Activated CD4-positive, CD25-positive, alpha-beta regulatory T cell treated with anti-CD3 and anti-CD28 coated beads, Interleukin-2, amount 50 U/mL, for 16 hours (primary cell): ENCODE measurements at places on chromosomes 3 and 15.

- DNase-seq: no peak
Measured at GRCh38 chr3:117080872-117081271, 371.3 kb downstream of the TUSC7 start.

GRCh38 chr15:34043391-34043790 lies 4.4 kb upstream of the AVEN start:
- no peak for DNase-seq

DNA sequence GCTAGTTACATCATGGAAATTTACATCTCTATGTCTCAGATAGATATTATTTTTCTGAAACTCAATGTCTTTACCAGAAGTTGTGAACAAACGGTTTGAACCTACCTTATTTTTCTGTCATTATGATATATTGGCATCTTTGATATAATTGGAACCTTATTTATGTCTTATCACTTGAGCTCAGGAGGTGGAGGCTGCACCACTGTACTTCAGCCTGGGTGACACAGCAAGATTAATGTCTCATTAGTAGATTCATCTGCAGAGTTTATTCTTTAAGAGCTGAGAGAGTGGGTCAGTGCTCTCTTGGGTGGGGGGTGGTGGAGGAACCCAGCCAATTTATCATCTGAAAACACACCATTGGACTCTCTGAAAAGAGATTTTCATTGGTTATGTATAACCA lies 21.4 kb downstream of the SCG3 start:
- DNase-seq: no peak

DNA sequence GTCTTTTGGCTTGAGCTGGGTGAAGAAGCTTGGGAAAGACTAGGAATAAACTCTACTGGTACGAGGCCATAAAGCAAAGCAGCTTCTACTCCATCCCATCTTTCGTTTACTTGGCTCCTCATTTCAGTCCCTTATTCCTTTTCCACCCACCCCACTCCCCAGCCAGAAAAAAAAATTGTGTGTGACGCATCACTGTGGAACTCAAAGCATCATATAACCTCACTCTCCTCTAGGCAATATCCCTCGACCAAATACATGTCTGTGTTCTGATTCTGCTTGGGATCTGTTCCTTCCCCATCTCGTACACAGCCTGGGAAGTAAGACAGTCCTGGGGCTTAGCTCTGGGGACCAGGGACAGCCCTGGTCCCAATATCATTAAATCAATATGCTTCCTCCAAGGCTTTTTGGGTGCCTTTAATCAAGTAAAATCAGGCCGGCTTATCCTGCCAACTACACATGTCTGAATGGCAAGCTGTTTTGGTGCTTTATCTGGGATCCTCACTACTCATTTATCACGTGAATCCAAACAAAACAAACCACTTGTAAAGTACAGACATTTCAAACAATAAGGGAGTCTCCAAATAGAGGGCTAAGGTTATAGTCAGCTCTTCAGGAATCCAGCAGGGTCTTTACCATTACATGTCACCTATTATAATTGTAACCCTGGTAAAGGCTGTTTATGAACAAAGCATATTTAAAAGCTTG lies 74.9 kb upstream of the ZBED2 start:
- no peak for DNase-seq

DNA sequence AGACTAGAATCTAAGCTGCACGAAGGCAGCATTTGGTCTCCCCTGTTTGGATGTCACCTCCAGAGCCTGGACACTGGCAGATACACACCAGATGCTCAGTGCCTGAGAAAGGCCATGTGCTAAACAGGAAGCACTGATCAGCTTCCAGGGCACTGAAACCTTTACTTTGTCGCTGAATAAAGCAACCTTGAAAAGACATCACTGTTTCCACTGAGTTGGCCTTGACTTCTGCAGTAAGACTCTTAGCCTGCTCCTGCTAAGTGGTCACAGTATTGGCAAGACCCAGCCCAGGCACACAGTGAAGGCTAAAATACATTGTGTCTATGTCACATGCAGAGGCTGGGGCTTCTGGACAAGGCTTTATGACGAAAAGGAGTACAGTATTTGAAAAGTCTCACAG lies 104.3 kb upstream of the ICE2 start:
- DNase-seq: no peak

DNA sequence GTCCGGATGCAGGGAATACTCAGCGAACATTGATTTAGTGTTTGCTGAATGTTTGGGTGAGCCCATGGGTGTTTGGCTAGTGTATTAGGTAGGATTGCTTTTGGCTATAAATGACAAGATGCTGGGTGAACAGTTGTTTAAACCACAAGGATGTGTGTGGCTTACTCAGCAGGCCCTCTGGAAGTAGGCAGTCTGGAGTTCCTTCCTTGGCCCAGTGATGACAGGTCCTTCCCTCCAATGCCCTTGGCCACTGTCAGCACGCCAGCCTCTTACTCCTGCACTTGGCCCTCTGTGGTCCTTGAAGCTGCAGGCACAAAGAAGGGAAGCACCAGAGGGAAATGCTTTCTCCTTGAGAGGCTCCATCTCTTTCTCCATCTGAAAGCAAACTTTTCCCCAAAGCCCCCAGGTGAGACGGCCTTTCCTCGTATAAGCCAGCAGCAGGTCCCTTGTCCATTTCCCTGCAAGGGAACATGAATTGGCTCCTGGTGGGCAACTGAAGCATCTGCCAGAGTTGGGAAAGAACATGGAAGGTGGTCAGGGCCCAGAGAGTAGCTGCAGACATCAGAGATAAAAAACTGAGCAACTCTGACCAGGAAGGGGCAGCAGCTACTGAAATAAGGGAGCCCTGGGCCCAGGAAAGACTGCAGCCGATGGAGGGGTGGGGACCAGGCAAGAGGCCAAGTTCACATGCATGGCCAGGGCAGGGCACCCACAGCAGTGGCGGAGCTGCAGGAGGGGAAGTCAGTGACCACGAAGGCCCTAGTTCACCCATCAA lies 105.0 kb downstream of the TPRA1 start:
- no peak for DNase-seq

GRCh38 chr15:80450811-80451321 lies 46.7 kb downstream of the ARNT2 start:
- no peak for DNase-seq

DNA sequence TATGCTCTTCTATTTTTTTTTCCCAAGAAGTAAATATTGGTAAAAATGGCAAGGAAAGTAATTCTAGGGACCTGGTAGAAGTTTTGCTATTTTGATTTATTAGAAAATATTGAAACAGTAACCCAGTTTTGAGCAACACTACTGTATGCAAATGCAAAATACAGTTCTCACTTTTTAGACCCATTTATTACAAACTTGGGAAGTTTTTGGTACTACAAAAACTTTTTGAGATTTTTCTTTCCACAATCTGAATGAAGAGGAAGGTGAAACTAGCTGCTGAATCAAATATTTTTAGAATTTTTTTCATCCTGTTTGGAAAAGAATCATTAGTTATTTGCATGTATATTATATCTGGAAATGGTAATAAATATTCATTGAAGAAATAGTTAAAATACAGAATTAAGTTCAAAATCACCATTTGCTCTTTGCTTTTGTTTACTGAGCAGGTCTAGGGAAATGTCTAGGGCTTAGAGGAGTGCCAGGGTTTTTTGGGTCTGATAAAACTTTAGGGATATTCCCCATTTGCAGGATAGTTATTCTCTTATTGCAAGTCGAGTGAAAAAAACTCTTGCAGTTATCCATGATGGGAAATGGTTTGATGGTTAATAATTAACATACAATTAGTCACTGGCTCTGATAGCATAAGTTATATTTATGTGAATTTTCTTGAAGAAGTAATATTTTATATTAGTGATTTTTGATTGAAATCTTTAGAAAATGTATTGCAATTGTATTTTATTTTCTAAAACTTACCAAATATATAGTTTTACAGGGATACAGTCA lies 47.0 kb downstream of the TCF12 start:
- no peak for DNase-seq

GRCh38 chr15:31145271-31145911 lies 43.9 kb upstream of the TRPM1 start:
- DNase-seq: no peak

DNA sequence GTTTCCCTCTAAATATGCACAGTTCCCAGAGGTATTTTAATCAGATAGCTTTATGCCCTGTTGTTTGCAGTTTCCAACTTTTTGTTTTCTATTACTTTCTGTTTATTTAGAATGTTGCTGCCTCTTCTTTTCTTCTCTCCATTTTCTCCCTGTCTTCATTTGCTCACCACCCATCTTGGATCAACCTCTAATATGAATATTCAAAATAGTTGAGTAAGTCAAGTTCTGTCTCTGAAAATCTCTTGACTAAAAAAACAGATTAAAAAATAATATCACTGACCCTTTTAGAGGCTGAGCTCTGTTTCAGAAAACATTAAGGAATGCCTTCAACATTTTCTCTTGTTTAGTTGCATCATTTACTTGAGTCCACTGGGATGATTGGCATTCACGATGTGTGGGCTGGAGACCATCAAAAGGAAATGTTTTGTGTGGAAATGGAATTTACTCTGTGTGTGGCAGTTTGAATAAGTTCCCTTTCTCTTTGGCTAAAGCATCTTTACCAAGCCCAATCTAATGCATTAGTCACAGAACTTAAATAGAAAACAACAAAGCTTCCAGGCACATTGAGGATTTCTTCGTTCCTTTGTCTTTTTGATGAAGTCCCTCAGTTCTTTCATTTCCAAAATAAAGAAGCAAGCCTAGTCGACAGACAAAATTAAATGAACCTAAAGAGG lies 633.9 kb upstream of the TGFBR2 start:
- DNase-seq: no peak

DNA sequence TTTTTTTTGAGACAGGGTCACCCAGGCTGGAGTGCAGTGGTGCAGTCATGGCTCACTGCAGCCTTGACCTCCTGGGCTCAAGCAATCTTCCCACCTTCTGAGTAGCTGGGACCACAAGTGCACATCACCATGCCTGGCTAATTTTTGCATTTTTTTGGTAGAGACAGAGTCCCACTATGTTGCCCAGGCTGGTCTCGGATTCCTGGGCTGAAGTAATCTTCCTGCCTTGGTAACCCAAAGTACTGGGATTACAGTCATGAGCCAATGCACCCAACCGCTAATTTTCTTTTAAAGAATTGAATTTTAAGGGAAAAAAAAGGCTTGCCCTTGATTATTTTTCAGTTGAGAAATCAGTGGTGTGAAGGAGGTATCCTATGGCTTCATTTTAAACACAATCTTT lies 334.0 kb downstream of the SOX2 start:
- DNase-seq: no peak

DNA sequence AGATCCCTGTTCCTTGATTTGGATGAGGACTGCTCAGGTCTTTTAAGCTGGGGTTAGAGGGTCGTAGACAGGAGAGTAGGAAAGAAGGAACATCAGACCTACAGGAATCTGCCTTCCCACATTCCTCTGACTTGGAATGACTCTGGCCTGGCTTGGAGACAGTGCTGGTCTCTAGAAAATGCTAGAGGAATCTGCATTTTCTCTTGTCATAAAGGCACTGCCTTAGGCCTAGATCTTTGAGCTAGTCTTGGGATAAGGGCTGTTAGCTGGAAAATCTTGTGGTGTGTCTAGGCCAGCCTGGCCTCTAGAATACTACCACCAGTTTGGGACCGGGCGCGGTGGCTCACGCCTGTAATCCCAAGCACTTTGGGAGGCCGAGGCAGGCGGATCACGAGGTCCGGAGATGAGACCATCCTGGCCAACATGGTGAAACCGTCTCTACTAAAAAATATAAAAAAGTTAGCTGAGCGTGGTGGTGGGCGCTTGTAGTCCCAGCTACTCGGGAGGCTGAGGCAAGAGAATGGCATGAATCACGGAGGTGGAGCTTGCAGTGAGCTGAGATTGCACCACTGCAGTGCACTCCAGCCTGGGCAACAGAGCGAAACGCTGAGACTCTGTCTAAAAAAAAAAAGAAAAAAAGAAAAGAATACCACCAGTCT lies 17.3 kb upstream of the BSN start:
- no peak for DNase-seq

- DNase-seq: no peak
Measured at GRCh38 chr3:185820973-185821758, 3.7 kb downstream of the IGF2BP2 start.

- DNase-seq: no peak
Measured at GRCh38 chr3:138381413-138381901, 33.1 kb downstream of the MRAS start.

DNA sequence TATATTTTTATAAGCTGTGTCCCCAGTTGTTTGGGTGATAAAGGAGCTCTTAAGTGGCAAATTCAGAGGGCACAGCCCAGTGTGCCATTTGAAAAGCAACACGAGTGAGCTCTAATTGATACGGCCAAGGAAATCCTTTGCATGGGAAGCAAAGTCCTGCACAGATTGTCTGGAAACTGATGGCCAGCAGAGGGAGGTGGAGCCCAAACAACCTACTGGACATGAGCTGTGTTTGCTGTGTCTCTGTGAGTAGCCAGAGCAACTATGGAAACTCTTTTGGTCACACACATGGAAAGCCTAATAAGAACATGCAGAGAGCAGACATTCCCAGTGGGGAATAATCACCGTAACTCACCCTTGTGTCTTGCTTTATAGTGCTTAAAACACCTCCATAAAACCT lies 24.4 kb downstream of the ONECUT1 start:
- no peak for DNase-seq

GRCh38 chr3:50138266-50139200 lies 16.6 kb upstream of the SEMA3F start:
- no peak for DNase-seq

- no peak for DNase-seq
Measured at GRCh38 chr3:23157331-23157730, 45.8 kb upstream of the UBE2E2 start.

- DNase-seq: no peak
Measured at GRCh38 chr15:78617516-78617915, 3.3 kb downstream of the CHRNA3 start.

- DNase-seq: no peak
Measured at GRCh38 chr3:49339581-49339940, 292 bp downstream of the USP4 start.

DNA sequence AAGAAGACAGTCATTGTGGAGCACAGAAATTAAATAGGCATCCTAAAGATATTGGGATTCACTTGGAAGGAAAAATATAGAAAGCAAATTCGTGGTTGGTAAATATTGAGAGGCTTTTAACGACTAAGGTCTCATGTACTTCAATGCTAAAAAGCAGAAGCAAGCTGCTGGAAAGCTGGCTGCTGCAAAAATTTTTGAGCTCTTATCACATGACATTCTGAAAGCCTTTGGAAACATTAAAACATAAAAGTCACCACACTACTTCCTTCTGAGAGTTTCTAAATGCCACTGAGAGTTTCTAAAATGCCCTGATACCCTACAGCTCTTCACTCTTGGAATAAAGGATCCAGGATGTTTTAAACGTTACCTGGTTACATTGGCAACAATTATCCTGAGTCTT lies 39.0 kb upstream of the CBLB start:
- no peak for DNase-seq

DNA sequence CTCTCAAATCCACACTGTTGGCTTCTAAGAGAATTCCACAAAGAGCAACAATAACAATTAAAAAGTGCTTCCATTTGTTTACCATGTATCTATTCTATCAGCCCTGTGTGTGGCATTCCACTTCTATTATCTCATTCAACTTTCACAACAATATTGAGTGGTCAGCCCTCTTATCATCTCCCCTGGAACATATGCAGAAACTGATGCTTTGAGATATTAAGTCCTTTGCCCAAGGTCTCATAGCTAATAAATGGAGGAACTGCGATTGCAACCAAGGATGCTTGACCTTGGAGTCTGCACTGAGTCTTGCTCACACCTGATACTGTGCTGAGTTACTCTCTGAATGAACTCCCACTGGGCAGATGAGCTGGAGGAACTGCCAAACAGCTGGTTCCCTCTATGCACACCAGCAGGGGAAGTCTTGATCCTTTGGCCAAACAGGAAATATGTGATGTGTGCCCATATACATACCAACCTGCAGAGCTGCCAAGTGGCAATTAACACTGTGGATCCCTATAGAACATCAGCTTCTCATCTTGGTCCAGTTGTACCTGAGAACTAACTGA lies 144.7 kb upstream of the WNT5A start:
- DNase-seq: no peak

- DNase-seq: no peak
Measured at GRCh38 chr3:122533480-122533879, 18.7 kb upstream of the KPNA1 start.
